SK-N-MC (cell line): ENCODE measurements at places on chromosomes 7 and 10.

GRCh38 chr10:120457431-120458172, 575 bp downstream of the PLPP4 start:
- DNase-seq: no peak

DNA sequence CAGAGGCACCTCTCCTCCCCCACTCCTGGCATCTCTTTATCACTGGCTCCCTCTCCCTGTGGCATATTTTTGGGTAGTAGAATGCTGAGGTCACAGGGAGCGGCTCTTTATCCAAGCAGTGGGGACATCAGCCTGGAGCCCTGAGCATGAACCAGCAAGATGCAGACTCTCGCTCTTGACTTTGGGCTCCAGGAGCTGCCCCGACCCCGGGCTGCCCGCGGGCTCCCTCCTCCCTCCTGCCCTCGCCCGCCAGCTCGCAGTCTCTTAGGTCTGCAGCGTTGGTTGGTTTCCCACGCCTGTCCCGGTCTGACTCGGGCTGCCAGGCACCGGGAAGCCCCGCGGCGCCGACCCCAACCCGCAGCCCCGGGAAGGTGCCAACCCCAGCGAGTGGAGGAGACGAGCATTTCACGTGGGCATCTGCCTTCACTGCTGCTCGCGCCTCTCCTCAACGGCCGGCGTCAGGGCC, 1.3 kb downstream of the INSYN2A start:
- no peak for DNase-seq

- no peak for DNase-seq
Measured at GRCh38 chr10:22429146-22429545, 83.8 kb downstream of the SPAG6 start.

DNA sequence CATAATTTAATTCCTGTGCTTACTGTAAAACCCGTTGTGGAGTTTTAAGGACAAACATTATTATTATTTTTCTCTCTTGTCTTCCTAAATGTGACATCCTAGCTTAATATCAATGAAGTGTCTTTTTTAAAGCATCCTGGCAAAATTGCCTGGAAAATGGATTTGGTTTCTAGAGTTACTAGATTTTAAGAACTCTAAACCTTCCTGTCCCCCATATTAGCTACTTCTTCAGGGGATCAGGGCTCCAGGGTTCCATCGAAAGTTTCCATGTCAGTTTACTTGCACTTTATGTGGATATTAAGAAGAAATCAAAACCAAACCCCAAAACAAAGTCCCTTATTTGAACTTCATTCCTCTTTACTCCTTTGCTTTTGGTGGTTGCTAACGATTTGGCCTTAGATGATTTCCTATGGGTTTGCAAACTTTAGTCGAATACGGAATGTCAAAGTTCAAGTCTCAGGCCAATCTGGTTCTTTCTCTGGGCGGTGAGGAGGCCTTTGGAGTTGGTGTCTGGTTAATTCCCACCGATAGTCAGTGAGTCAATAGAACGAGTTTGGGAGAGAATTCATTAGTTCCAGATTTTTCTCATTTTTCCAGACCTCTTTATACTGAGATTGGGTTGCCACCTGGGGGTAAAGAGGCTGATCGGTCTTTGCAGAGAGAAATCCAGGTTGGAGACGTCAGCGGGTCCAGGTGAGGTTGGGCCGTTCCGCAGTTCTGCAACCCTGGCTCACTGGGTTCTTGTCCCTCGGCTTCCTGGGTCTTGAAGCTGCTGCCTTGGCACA, 1.1 kb downstream of the CUX1 start:
- DNase-seq: no peak

GRCh38 chr10:62384057-62384446, 9.9 kb downstream of the ZNF365 start:
- DNase-seq: no peak

GRCh38 chr10:72564596-72564995, 61.3 kb downstream of the MICU1 start:
- DNase-seq: no peak

DNA sequence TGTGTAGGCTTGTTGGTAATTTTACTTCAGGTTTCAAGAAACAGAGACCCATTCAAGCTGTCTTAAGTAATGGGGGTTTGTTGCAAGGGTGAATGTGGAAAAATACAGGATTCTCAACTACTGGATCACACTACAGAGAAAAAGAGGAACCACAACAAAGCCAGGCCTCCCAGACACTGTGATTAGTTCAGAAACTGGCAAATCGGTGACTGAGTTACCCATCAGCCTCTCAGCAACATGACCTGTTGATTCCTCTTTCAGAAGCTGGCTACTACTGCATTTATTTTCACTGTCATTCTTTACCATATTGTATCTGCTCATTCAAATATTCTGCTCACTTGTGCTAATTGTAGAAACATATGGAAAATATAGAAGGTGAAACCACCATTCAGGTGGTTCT, 16.0 kb downstream of the CCDC71L start:
- DNase-seq: no peak

GRCh38 chr10:14173391-14173705, 157.4 kb downstream of the FRMD4A start:
- DNase-seq: no peak
